Stomach (tissue), 19 donors: ENCODE measurements at places on chromosomes 1 and 21. TPM values are rescaled to one million over a fixed set of nuclear protein-coding genes. Genes with fewer than 3 reads are reported as not detected.

DNA sequence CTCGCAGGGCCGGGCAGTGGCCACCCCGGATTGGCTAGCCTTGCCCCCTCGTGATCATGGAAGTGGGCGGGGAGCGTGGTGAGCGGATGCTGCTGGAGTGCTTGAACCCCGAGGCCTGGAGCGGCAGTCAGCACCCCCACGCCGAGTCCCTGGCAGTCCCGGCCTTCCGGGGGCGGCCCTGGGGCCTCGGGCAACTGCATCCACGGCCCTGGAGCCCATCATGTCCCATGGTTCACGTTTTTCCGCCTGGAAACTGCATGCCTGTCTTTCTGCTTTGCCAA, 45.6 kb downstream of the CDC7 start:
- DNase-seq: no peak

LAD1 gene
- 50.4 TPM for polyA plus RNA-seq

GRCh38 chr21:36111238-36111637, 23.6 kb upstream of the CBR3 start:
- no peak for DNase-seq

DNA sequence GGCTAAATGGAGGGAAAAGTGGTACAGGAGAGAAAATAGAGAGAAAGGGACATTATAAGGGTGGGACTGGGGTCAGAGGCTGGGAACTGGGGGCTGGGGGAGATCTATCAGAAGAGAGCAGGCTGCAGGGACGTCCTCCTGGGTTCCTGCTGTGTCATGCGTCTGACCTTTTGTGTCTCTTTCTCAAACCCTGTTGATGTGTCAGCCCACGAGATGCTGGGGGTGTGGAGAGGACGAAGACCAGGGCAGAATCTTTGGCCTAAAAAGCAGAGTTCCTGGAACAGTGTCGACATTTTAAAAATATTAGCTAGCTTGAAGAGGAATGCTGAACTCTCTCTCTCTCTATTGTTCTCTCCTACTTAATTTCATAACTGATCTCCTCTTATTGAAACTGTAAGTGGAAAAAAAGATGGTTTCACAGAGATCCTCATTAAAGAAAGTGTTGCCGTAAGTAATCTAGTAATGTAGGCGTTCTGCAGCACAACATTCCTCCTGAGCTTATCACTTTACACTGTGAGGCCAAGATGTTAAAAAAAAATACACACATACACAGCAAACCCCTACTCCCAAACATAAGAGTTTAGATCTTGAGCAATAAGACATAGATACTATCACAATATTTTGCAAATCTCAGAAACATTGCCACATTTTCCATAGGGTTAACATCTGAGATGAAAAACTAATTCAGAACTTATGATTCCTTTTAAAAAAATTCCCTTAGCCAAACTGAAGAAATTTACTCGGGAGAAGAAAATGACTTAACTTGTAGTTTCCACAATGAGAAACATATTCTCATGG, 52.6 kb downstream of the RUNX1 start:
- DNase-seq: no peak
